ENCODE measurements at places on chromosomes 3 and 15.

DNA sequence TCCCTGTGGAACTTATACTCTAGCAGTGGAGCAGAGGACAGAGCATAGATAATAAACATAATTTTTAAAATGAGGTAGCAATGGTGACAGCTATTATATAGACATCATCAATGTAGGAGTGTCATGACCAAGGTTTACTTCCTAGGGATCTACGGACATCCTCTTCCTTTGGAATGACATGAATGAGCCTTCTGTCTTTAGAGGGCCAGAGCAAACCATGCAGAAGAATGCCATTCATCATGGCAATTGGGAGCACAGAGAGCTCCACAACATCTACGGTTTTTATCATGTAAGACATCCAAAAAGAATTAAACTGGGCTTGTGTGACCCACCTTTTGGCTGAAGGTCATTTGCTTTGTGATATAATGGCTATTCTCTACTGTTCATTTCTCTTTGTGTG is 30.1 kb upstream of the CAPN3 start:
- DNase-seq = no peak

DNA sequence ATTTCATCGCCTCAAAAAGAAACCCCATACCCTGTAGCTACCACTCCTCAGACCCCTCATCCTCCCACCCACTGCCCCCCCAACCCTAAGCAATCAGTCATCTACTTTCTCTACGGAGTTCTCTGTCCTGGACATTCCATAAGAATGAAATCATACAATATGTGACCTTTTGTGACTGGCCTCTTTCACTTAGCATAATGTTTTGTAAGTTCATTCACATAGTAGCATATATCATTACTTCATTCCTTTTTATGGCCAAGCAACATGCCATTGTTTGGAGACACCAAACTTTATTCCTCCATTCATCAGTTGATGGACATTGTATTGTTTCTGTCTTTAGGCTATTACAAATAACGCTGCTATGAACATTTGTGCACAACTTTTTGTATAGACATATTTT is 64.2 kb downstream of the TNIK start:
- no peak for DNase-seq

DNA sequence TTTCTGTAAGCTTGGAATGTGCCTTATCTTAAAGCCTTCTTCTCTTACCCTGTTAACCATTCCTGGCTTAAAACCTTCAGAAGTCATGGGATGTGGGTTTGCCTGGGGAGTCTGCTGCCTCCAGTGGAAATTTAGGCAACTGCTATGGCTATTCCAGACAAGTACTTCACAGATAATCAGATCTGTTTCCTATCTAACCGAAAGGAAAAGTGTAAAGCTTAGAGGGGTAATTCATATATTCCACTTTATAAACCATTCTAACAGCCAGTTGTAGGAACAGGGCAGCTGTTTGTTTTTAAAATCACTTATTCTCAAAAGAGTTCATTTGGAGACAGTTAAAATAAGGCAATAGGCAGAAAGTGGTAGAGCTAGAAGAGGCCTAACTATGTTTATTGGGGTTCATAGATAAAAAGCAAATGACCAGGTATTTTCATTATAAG is 219.9 kb downstream of the TCF12 start:
- DNase-seq = no peak

- DNase-seq = no peak
Observed at GRCh38 chr15:91632176-91632575, 221.3 kb upstream of the SLCO3A1 start.

DNA sequence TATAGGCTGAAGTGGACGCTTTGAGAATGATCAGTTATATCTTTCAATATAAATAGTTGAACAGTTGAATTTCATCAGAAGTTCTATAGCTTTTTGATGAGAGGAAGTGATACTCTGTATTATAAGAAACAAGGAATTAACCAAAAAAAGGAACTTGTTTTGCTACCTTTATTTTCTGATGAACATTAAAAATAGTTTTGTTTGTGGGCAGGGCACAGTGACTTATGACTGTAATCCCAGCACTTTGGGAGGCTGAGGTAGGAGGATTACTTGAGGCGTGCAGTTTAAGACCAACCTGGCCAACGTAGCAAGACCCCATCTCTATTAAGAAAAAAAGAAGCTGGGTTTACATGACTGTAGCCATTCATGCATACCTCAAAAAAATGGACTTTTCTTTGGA is 16.7 kb downstream of the BLOC1S6 start:
- DNase-seq = no peak

DNA sequence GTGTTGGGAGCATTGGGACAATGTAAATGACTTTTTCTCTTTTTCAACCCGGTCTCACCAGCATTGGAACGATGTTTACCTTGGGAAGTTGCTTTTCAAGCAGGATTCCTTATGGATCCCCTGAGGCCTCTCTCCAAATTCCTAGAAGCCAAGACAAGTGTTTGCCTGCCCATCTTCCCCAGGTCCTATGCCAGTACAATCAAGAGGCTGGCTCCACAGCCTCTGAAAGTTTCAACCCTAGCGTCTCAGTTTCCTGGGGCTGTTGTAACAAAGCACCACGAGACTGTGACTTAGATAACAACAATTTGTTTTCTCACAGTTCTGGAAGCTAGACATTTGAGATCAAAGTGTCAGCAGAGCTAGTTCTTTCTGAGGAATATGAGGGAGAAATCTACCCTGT is 347.2 kb upstream of the UMPS start:
- DNase-seq = no peak

DNA sequence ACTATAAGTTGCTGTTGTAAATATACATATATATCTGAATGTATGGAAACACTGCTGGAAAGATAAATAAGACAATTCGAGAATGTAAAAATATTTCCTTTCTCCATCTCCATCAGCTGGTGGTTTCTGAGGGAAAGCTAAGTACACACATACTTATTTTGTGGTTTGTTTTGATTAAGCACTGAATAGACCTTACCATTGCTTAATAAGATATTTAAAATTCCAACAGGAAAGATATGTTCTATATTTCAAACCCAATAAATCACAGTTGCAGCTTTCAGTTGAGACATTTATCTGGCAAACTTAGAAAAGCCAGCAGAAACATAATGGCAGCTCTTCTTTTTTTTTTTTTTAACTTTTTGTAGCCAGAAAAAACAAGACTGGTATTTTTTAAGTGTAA is 160.4 kb downstream of the VGLL3 start:
- no peak for DNase-seq

GRCh38 chr3:38099518-38099917 is 37.4 kb downstream of the ACAA1 start:
- no peak for DNase-seq

DNA sequence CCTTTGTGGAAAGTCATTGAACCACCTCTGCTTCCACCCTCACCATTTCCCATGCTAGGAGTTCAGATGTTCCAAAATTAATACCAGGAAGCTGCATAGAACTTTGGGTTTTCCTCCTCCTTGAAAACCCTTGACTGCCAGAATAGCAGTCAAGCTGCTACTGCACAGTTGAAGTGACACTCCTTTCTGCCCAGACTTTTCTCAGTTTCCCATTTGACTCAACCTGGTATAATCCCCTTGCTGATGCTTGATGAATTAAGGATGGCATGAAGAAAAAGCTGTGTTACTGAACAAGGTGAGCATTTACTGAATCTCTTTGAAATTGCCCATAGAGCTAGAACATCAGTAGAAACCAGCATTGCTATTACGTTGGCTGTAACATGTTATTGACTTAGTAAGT is 286.0 kb downstream of the EDEM1 start:
- no peak for DNase-seq

DNA sequence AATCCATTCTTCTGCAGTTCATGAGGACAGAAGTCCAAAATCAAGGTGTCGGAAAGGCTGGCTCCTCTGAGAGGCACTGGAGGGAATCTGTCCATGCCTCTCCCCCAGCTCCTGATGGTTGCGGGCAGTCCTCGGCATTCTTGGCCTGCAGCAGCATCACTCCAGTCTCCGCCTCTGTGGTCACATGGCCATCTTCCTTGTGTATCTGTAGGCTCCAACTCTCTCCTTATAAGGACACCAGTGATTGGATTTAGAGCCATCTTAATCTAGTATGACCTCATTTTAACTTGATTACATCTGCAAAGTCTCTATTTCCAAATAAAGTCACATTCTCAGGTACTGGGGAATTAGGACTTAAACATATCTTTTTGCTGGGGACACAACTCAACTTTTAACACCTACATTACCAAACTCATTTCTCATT is 56.0 kb upstream of the FLNB start:
- no peak for DNase-seq

DNA sequence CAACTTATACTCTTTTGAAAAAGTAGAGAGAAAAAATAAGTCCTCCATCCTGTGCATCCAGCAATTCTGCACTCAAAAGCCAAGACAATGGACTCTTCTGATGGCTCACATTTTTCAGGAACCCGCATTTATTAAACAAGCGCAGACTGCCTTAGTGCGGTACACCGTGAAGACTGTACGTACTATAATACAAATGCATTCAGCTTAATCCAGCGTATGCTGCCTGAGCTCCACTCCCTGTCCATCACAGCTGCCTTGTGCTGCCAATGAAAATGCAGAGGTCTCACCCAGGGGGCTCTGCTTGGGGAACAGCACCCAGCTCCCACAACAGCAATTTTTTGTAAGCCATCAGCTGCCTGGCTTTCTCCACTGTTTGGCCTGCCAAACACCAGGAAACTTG is 350.9 kb downstream of the ULK4 start:
- no peak for DNase-seq

DNA sequence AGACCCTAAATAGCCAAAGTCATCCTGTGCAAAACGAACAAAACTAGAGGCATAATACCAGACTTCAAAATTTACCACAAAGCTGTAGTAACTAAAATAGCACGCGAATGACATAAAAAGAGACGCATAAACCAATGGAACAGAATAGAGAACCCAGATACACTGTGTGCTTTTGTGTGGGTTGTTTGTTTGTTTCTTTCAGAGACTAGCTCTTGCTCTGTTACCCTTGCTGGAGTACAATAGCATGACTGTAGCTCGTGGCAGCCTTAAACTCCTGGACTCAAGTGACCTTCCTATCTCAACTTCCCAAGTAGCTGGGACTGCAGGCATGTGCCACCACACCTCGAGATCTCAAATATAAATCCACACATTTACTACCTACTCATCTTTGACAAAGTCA is 1314.6 kb upstream of the GBE1 start:
- no peak for DNase-seq

DNA sequence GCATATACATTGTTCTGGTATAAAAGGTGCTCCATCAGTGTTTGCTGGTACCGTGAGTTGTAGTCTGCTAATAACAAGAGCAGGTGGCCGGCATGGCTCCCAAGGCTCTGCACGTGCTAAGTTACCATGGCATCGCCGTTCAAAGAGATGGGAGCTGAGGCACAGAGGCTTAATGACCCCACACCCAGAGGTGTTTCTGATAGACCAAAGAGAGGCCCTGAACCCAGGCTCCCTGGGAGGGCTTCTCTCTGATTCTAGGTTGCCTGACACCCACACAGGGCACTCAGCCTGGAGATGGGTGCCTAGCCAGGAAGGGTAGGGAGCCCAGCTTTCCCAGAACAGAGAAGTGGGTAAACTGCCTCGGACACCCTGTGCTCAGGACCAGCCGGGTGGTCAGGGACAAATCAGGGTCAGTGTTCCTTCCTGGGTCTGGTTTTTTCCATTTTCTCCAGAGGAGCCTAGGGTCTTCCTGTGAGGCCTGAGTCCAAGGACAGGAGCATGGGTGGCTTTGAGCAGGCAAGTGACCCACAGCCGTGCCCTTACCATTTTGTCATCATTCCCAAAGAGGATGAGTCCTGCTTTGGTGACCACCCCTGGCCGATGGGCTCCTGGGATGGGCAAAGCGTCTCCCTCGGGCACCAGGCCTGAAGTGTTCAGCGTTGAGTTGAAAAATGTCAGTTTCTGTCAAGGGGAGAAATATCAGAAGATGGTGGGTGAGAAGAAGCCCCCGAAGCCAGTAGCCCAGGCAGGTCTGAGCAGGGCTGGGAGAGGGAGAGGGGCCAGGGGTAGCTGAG is 27.3 kb downstream of the ALDH1L1 start:
- DNase-seq = no peak

- DNase-seq = no peak
Observed at GRCh38 chr3:128123156-128123537, 465 bp downstream of the RUVBL1 start.

DNA sequence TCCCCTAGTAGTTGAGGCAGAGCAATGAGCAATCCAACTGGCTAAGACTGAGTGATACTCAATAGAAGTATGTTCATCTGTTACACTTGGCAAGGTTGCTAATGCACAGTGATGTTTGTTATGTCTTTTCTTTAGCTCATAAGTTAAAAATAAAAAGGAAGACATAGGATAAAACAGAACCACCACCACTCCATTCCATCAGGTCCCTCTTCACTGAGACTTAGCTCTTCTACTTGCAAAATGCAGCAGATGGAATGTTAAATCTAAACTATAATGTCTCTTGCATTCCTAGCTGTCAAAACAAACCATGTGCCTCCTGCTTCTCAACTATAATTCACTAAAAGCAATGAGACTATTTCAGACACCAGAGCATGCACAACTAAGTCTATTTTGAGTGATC is 265.6 kb upstream of the UBE2E2 start:
- DNase-seq = no peak

- no peak for DNase-seq
Observed at GRCh38 chr3:57966829-57967228, 41.4 kb upstream of the FLNB start.

DNA sequence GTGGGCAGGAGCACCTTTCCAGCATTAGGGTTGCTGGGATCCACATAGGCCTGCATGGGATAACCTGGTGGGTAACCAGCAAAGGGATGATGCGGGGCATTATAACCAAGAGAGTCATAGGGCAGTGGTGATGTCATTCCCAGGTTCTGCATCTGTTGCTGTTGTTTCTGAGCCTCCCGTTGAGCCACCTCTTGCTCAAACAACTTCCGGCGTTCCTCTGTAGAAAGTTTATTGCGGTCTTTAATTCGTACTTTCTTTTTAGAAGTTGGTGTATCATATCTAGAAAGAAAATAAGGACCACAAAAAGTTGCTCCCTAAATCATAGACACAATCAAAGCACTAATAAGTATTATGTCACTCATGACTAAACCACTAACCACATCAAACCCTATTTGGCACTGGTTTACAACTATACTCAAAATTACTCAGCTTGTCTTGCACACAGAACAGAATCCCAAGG is 77.8 kb downstream of the NBEAL2 start:
- peak; percentile 60 for DNase-seq

GRCh38 chr3:54123003-54123775 is 837 bp downstream of the CACNA2D3 start:
- DNase-seq = no peak
